ENCODE measurements at places on chromosomes 7 and 10.

DNA sequence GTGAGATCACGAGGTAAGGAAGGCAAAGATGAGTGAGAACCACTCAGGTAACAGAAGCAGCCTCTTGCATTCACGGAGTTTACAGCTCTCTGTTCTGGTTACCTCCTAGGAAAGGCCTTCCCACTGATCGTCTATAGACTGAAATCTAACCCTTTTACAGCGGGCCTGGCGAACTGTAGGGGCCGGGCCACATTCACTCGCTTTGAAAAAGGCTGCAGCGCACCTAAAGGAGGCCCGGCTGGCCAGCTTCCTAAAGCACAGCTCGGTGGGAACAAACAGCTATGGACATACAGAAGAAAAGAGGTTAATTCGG, 565 bp downstream of the ATP5MK start:
- no peak for DNase-seq

- peak; percentile 68 for DNase-seq
Observed at GRCh38 chr7:85851571-85852193, 664.8 kb upstream of the SEMA3D start.

- DNase-seq, result no peak
Observed at GRCh38 chr7:123681561-123681960, 25.9 kb downstream of the LMOD2 start.

DNA sequence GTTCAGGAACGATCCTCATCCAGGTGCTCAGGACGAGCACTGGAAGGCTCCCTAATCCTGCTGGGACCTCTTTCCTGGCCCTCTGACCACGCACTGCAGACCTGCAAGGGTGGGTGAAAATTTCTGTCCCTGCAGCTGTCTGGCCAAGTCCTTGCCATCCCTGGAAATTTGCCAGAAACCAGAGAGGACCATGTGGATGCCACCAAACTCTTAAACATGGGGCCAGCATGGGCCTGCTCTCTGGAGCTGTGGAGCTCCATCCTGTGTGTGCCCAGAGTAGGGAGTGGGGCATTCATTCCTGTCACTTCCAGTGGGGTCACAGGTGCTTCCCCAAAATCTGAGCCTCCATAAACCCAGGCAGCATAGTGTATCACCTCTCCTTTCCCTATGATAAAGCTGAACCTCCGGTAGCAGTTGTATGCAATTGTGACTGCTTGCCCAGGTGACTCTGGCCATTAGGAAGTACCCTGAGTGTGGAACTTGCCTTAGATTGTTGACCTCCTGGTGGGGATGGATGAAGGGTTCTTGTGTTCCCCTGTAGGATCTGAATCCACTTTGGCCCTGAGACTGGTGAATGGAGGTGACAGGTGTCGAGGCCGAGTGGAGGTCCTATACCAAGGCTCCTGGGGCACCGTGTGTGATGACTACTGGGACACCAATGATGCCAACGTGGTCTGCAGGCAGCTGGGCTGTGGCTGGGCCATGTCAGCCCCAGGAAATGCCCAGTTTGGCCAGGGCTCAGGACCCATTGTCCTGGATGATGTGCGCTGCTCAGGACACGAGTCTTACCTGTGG, 57.1 kb downstream of the DMBT1 start:
- no peak for DNase-seq
